ENCODE measurements at places on chromosomes 2 and 18.

GRCh38 chr2:70247364-70248180, 856 bp downstream of the TIA1 start:
- DNase-seq: no peak

- no peak for DNase-seq
These were observed 413.1 kb downstream of the PARD3B start for GRCh38 chr2:204958371-204958770.

- no peak for DNase-seq
These were observed 811.1 kb upstream of the LRATD1 start for GRCh38 chr2:13821255-13821880.

- DNase-seq: no peak
These were observed 28.4 kb upstream of the GTF2A1L start for GRCh38 chr2:48589170-48589767.
